Hematopoietic multipotent progenitor cell (in vitro differentiated cells): ENCODE measurements at places on chromosomes 3 and 15. TPM values are rescaled to one million over a fixed set of nuclear protein-coding genes. Genes with fewer than 3 reads are reported as not detected.

CXCR6 gene
- total RNA-seq: under 0.01 TPM

EIF2A gene
- 118 TPM for total RNA-seq

CFAP100 gene
- not detected for total RNA-seq

ARL14 gene
- not detected for total RNA-seq

SNX1 gene
- total RNA-seq: 39.3 TPM

RARRES1 gene
- total RNA-seq: 0.81 TPM

TIMP4 gene
- total RNA-seq: not detected

COPS2 gene
- 15.9 TPM for total RNA-seq

SLC27A2 gene
- 49.8 TPM for total RNA-seq

ERICH6 gene
- not detected for total RNA-seq

ADGRG7 gene
- total RNA-seq: not detected

TERC gene
- 149 TPM for total RNA-seq

STAB1 gene
- 19.1 TPM for total RNA-seq

ANP32A gene
- total RNA-seq: 38.5 TPM

ARL6IP5 gene
- 144 TPM for total RNA-seq

DPPA2 gene
- total RNA-seq: under 0.01 TPM

ECE2 gene
- not detected for total RNA-seq

EAF2 gene
- 24.5 TPM for total RNA-seq

BFSP2 gene
- 0.27 TPM for total RNA-seq

ELL3 gene
- 7.0 TPM for total RNA-seq

FSIP1 gene
- total RNA-seq: 0.27 TPM

FSD2 gene
- total RNA-seq: not detected

PODXL2 gene
- total RNA-seq: 12.4 TPM

MYZAP gene
- 0.27 TPM for total RNA-seq

ADPGK gene
- total RNA-seq: 79.2 TPM

C3orf33 gene
- total RNA-seq: 1.3 TPM

TRH gene
- 6.5 TPM for total RNA-seq

RAD51 gene
- 4.6 TPM for total RNA-seq

FRMD4B gene
- total RNA-seq: 76.5 TPM

SCAMP5 gene
- 4.8 TPM for total RNA-seq

CEP63 gene
- 15.9 TPM for total RNA-seq

ARPP19 gene
- total RNA-seq: 53.6 TPM

IMPG2 gene
- total RNA-seq: 0.27 TPM

TNFAIP8L3 gene
- not detected for total RNA-seq

VEPH1 gene
- total RNA-seq: 0.27 TPM

DLL4 gene
- under 0.01 TPM for total RNA-seq

TRPC1 gene
- 5.7 TPM for total RNA-seq

SLC2A2 gene
- not detected for total RNA-seq

C3orf85 gene
- not detected for total RNA-seq

PLCD1 gene
- total RNA-seq: 12.1 TPM

ITGA11 gene
- total RNA-seq: 0.27 TPM

MUC13 gene
- not detected for total RNA-seq

GMNC gene
- total RNA-seq: not detected

CRYGS gene
- 0.81 TPM for total RNA-seq

AMIGO3 gene
- total RNA-seq: 17.5 TPM

PLCH1 gene
- 1.1 TPM for total RNA-seq

OR5K3 gene
- total RNA-seq: not detected

EOMES gene
- total RNA-seq: under 0.01 TPM

LRRK1 gene
- 20.2 TPM for total RNA-seq

FGF12 gene
- total RNA-seq: not detected

ACKR2 gene
- 0.81 TPM for total RNA-seq

GP9 gene
- total RNA-seq: 4.0 TPM
